Activated gamma-delta T cell treated with anti-CD3 and anti-CD28 coated beads, Interleukin-2, amount 50 U/mL, for 16 hours (primary cell): ENCODE measurements at places on chromosomes 5 and 9.

- DNase-seq = no peak
Measured at GRCh38 chr5:118270526-118270925, 717.8 kb downstream of the DTWD2 start.

DNA sequence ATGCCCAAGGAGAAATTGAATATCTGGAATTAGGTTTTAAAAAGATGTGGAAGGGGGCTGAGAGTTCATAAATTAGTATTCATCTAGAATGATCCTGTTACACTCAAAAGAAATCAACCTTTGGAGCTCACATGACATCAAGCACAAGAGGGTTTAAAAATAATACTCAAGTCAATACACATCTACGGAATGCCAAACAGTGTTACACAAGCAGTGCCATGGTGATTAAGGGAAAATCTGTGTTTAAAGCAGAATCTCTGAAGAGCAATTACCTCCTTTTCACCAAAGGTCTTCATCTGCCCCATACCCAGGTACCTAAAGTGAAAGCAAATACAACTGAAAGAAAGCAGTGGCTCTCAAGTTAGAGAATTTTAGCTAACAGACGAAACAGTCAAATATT, 261.6 kb downstream of the NFIB start:
- no peak for DNase-seq

DNA sequence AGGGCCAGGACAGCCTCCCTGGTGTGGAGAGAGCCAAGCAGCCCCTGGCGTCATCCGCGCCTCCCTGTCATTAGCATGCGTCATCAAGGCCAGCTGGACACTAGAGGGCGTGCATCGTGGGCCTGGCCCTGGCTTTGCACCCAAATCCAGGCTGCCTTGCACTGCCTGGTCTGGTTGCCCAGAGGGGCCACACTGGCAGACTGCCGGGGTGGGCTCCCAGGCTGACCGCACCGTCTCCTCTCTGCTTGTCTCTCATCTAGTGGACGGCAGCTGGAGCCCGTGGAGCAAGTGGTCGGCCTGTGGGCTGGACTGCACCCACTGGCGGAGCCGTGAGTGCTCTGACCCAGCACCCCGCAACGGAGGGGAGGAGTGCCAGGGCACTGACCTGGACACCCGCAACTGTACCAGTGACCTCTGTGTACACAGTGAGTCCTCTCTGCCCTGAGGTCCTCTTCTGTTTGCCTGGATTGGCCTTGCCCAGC, 29.0 kb downstream of the HK3 start:
- no peak for DNase-seq

GRCh38 chr9:20302197-20302596, 320.1 kb downstream of the MLLT3 start:
- DNase-seq = no peak

- DNase-seq = no peak
Measured at GRCh38 chr9:129989740-129990139, 53.2 kb downstream of the FNBP1 start.

DNA sequence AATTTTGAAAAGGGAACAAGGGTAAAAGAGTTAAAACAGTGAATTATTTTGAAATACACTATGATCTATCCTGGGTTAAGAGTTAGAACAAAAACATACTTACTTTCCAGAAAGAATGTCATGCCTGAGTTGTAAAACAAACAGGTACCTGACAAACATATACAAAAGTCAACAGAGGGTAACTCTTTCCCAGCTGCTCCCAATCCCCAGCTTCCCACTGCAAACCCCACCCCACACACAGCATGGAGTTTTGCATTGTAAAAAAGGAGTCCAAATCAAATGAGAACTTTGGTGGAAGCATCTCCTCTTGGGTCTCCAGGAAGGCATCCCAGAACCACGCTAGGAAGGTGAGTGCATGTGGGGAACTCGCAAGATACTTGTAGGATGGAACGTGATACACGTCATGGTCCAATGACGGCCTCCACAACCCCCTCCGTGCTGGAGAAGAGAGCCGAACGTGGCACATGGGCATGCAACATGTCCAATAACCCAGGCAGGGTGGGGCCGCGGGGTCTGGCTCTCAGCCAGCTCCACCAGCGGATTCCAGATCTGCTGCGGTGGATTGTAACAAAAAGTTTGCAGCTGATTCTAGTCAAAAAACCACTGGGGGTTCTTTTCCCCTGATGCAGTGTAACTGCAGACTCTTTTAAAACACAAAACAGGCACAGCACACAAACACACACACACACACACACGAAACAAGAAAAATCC, 55.8 kb downstream of the EPB41L4B start:
- DNase-seq = no peak

- no peak for DNase-seq
Measured at GRCh38 chr5:172768573-172769341, 2.2 kb downstream of the DUSP1 start.

DNA sequence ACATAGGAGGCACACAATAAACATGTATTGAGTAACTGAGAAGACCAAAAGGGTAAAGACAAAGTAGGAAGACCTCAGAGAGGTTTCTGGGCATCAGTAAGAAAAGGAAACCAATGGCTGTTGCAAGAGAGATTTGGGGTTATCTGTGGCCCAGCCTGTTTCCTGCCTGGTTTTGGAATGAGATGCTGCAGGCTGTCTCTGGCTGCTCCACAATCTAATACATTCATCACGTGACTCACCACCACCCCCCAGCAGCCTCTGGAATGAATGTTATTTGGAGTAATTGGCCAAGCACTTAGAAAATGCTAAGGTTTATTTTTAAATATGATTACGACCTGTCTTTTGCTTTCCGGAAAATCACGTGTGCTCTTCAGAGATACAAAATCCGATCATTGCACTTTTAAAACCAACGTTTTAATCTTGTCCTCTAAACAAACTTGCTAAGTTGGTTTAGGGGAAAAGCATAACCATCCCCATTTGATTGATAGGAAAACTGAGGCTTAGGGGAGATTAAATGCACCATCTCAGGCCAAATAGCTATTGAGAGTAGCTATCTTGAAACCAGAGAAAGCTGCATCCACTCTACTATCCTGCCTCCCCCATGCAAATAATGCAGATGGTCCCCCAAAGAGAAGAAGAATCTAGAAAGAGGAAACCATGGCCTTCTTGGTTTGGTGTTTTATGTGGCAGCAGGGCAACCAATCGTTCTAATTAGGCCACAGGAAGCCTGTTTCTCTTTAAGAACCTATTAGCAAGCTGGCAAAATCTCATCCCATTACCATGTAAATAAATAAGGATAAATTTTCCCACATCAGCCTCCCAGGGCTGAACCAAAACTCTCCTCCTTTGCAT, 151.8 kb upstream of the ADRA1B start:
- DNase-seq = no peak

- no peak for DNase-seq
Measured at GRCh38 chr9:137083394-137084004, 3.3 kb upstream of the MAN1B1 start.

GRCh38 chr5:169099801-169100734, 200.9 kb downstream of the SLIT3 start:
- no peak for DNase-seq

GRCh38 chr5:90598293-90598692, 39.7 kb downstream of the ADGRV1 start:
- no peak for DNase-seq

DNA sequence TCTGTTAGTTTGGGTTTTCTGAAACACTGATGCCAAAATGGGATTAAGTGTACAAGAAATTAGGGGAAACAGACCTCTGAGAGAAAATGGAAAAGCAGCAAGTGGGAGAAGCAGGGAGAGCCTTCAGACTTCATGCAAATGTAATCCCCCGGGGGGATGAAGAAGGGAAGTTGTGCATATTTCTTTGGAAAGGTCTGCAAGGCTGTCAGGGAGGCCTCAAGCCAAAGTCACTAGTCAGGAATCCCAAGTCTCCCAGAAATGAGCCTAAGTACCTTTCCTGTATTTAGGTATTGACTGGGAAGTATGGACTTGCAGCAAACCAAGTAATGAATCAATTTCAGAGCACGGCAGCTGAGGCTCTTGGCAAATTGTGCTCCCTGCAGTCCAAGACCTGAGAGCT, 2.2 kb downstream of the FTMT start:
- DNase-seq = no peak

- no peak for DNase-seq
Measured at GRCh38 chr5:110258460-110259216, 467.8 kb downstream of the TMEM232 start.

DNA sequence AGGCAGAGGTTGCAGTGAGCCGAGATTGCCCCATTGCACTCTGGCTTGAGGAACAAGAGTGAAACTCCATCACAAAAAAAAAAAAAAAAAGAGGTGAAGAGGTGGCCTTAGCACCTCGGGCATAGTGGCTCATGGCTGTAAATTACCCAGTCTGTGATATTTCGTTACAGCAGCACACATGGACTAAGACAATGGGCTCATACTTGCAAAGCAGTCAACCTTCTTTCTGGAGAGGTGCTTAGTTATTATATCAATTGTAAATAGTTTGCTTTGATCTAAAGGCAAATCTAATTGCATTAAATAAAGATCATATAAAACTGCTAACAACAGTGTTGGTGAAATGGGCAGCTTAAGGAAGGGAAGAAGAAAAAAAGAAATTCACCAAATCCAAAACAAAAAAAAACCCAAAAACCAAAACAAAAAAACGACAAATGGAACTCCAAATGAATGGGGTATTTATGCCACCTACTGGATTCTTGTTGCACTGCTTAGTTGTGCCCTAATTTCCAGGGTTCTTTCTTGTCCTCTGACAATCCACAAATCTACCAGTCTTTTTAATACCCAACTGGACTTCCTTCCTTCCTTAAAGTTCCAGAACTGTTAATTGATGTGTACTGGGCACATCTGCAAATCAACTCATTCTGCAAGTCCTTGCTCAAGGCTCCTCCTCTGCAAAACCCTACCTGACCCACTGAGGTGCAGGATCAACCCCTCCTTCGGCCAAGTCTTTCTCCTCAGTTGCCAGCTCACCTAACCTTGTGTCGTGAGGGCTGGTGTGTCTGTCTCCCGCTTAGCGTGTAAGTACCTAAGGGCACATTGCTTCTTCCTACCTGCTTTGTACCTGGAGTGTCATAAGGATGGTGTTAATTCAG, 35.0 kb upstream of the DMRT1 start:
- DNase-seq = no peak

- DNase-seq = no peak
Measured at GRCh38 chr5:120604884-120605283, 140.8 kb downstream of the PRR16 start.

- no peak for DNase-seq
Measured at GRCh38 chr5:61641748-61642565, 309.9 kb downstream of the ZSWIM6 start.

DNA sequence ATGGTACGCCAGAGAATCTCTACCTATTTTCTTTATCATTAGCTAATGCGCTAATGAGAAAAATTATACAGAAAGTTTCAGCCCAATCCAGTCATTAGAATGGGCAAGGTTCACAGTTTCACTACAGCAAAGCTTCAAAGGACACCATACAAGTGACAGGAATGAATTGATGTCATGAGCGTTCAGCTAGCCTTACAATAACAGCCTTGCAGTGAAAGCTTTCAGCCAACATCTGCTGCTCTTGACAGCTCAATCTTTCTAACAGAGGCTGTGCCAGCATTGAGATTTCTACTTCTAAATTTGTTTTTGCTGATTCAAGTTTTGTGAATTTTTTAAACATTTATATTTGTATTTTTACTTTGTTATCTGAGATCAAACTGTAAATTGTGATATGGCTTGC, 302.4 kb upstream of the FAM174A start:
- DNase-seq = no peak

GRCh38 chr5:6856653-6857052, 143.4 kb downstream of the TENT4A start:
- no peak for DNase-seq

- DNase-seq = no peak
Measured at GRCh38 chr5:135662683-135663082, 83.9 kb upstream of the CXCL14 start.

- no peak for DNase-seq
Measured at GRCh38 chr9:5764130-5764868, 68.6 kb downstream of the ERMP1 start.

DNA sequence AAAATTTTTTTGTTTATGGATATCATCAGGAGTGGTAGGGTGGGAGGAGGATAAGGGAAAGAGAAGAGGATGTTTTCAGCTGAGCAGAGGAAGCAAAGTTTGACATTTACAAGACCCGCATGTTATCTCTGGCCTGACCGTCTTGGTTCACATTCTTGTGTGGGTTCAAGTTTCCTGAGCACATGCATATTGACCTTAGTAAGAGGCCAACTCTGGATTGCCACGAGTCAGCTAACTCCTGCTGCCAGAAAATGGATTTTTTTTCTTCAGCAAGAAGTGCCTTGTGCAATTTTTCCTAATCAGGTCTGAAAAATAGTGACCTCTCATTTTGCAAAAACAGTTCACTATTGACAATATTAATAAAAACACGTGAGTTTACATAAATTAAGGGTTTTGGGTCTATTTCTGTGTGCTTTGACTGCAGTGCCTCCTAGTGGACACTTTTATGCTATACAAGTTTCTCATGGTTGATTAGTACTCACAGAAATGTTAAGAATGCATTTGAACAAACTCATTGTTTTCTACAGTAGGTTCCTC, 27.1 kb upstream of the BASP1 start:
- no peak for DNase-seq

DNA sequence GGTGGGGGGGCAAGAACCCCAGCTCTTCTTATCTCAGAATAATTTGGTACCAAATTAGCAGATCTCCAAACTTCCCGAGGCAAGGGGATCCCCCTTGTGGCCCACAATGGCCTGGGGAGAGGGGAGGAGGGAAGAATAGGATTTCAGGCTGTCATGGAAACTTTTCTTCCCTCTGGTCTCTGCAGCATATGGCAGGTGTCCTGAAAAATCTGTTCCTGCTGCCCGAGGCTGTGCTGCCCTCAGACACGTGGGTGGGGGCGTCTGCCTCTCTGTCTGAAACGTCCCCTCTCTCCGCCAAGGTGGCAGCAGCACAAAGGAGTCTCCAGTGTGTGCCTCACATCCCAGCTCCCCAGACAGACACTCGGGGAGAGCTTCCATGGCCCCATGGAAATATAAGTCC, 34.0 kb downstream of the CCNJL start:
- DNase-seq = no peak

DNA sequence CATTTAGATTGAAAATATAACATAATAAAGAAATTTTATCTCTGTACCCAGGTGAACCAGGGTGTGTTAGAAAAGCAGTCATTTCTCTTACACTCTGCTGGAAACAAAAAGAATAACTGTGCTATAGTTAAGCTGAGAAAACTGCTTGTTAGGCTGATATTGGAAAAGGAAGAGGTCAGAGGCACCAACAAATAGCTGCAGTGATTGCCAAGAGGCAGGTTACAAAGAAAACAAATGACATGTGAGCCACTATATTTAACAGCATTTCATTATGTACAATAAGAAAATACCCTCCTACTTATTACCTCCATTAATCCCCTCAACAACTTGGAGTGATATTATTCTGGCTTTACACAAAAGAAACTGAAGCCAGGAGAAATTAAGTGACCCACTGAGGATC, 607.9 kb upstream of the TLE4 start:
- DNase-seq = no peak
